ENCODE measurements at places on chromosomes 16 and 17.

DNA sequence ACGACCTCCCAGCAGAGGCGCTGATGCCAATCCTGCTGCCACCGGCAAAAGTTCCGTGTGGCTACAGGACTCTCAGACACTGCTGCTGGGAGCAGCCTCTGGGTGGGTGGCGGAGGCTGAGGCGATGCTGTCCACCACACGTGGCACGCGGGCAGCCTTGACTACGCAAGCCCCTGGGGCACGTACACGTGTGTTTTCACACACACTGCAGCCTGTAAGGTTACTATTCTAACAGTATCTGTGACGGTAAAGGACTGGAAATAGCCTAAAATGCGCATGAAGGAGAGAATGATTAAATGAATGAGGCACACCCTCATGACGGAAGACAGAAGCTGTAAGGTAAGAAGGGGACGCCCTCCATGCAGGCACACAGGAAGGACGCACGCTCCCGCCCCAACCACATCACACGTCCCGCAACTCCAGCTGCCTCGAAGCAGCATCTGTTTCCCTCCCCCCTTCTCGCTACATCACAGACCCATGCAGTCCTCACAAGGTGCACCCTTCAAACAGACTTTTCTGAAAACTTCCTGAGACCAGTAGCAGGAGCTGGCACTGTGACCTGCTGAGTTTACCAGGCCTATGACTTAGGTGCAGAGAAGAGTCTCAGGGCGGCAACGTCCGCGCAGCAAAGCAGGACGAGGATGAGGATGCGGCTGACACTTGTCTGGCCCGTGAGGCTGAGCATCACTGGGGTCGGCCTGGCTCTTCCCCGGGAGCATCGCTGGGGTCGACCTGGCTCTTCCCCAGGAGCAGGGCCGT, 28.7 kb upstream of the FASN start:
- no peak for DNase-seq

- peak; percentile 18 for DNase-seq
These were observed 28.0 kb downstream of the ARHGAP23 start for GRCh38 chr17:38456031-38456815.

- no peak for DNase-seq
These were observed 59.8 kb downstream of the NACA2 start for GRCh38 chr17:61531223-61531622.

GRCh38 chr17:3590231-3590630, 19.0 kb downstream of the TRPV1 start:
- no peak for DNase-seq

DNA sequence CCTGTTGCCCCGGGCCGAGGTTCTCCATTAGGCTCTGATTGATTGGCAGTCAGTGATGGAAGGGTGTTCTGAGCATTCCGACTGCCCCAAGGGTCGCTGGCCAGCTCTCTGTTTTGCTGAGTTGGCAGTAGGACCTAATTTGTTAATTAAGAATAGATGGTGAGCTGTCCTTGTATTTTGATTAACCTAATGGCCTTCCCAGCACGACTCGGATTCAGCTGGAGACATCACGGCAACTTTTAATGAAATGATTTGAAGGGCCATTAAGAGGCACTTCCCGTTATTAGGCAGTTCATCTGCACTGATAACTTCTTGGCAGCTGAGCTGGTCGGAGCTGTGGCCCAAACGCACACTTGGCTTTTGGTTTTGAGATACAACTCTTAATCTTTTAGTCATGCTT, 74.2 kb downstream of the HAPSTR1 start:
- DNase-seq: no peak

- DNase-seq: peak; percentile 74
These were observed 25.7 kb upstream of the SLC47A1 start for GRCh38 chr17:19507775-19508576.

GRCh38 chr16:86377251-86378022, 132.9 kb upstream of the FOXF1 start:
- no peak for DNase-seq

GRCh38 chr16:2954656-2955381, 9.3 kb upstream of the KREMEN2 start:
- DNase-seq: no peak

GRCh38 chr16:593406-593805, 3.5 kb downstream of the RAB40C start:
- DNase-seq: no peak
